ENCODE measurements at places on chromosomes 1 and 21.

GRCh38 chr1:193104502-193104906 is 710 bp downstream of the GLRX2 start:
- DNase-seq, result no peak

DNA sequence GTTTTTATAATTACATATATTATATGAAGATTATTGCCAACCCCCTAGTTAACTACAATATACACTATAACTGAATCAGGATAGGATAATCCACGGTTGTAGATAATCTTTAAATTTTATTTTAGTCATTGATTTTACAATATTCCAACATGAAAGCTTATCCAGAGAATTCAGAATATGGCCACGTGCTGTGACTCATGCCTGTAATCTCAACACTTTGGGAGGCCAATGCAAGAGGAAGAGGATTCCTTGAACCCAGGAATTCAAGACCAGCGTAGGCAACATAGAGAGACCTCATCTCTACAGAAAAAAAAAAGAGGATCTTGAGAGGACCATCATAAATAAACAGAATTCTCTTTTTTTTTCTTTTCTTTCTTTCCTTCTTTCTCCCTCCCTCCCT is 119.6 kb upstream of the CACYBP start:
- DNase-seq, result no peak

DNA sequence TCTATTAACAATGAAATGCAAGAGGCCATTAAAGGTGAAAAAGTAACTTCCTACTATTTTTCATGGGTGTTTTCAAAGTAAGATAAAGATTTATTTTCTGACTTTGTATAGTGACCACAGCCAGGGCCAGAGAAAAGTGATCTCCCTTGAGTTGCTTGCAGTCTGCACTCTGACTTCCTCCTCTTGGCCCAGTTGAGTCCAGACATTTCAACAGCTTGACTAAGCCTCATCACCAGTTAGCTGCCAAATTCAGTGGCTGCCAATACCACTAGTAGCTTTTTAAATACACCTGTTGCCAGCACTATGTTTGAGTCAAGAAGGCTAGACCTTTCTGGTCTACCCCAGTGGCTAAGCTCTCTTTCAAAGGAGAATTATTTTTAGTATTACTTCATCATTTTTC is 3.7 kb upstream of the NEK7 start:
- no peak for DNase-seq

- peak; percentile 36 for DNase-seq
Observed at GRCh38 chr1:184362876-184363275, 24.0 kb upstream of the C1orf21 start.

DNA sequence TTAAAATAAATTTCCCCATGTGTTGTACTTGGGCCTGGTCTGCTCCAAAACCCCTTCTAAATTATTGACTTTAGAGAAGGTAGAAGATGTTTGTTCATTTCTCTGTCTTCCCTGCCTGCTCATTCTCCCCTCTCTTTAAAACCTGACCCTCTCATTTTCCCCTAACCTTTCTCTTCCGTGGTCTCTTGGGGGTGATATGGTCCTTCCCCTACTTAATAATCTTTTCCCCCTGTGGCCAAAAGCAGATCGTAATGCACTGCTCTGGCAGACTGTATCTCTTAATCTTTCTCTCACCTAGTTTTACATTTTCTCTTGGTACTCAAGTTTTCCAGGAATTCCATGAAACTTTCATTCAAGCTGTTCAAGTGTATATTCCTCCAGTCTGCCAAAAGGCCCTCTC is 301.7 kb downstream of the TTLL7 start:
- DNase-seq, result no peak

DNA sequence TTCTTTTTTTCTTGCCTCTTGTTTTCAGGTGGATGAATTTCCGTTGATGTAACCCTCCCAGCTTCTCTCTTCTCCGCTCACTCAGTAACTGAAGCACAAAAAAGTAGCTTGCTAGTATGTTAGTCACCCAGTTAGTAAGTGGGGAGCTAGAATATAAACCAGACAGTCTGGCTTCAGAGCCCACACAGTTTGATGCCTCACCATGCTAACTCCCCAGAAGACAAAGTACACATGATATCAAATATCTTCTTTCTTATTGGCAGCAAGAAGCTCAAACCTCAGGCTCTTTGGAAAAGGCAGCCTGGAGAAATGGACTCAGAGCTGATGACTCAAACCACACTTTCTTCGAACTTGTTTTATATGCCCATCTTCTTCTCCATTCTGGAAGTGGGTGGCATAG is 187.5 kb upstream of the PLXNA2 start:
- DNase-seq, result peak; percentile 76

GRCh38 chr1:240004086-240004749 is 87.5 kb upstream of the FMN2 start:
- no peak for DNase-seq

DNA sequence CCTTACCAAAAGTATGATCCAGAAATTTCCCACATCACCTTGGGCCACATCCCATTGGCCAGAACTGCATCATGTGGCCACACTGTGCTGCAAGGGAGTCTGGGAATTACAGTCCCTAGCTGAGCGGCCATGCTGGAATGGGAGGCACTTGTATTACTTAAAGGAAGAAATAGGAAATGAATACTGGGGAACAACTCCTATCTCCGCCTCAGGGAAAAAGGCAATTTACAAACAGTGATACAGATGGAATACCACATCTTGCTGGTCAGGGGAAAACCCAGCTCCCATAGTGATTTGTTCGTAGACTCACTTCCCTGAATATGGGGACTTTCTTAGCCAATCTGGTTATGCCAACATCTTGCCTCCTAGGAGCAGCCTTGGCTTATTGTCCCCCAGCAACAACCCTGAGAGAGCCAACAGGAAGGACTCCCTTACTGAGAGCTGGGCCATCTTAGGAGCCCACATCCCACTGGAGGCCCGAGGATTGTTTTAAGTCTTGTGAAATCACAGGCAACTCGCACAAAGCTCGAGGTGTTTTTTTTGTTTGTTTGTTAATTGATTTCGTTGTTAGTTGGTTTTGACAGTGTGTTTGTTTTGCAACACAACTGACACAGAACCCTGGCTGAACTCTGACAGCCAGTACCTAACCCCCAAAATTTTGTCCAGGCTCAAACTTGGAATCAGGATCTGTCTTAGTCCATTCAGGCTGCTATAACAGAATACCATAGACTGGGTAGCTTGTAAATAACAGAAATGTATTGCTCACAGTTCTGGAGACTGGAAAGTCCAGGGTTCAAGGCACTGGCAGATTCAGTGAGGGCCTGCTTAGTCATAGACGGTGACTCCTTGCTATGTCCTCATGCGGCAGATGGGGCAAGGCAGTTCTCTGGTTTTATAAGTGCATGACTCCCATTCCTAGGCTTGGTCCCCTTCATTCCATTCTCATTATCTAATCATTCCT is 14.9 kb downstream of the CDA start:
- DNase-seq, result peak; percentile 93

DNA sequence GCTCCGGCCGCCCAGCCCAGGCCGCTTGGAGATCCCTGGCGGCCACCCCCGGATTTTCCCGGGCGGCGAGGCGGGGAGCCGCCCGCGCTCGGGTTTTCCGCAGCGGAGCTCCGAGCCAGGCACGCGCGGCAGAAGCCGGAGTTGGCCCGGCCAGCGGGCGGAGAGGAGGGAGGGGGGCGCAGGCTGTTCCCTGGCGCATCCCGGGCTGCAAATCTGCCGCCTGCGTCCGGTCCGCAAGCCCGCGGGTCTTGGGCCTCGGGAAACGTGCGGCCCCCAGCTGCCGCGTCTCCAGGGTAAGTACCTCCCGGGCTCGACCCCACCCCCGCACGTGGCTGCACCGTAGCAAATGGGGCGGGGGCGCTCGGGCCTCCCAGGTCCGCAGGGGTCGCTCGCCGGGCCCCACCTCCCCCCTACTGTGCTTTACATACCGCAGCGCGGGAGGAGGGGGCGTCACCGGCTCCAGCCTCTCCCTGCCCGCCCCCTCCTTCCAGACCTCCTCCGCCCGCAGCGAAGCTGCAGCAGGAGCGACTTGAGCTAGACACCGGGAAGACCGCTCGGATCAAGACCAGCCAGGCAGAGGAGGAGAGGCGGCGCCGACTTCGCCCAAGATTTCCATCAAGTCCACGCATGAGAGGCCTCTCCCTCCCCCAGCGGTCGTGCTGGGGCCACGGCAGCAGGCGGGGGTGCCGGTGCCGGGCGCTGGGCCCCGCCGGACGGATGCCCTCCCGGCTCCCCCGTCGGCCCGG is 1.6 kb downstream of the TMEM200B start:
- no peak for DNase-seq

DNA sequence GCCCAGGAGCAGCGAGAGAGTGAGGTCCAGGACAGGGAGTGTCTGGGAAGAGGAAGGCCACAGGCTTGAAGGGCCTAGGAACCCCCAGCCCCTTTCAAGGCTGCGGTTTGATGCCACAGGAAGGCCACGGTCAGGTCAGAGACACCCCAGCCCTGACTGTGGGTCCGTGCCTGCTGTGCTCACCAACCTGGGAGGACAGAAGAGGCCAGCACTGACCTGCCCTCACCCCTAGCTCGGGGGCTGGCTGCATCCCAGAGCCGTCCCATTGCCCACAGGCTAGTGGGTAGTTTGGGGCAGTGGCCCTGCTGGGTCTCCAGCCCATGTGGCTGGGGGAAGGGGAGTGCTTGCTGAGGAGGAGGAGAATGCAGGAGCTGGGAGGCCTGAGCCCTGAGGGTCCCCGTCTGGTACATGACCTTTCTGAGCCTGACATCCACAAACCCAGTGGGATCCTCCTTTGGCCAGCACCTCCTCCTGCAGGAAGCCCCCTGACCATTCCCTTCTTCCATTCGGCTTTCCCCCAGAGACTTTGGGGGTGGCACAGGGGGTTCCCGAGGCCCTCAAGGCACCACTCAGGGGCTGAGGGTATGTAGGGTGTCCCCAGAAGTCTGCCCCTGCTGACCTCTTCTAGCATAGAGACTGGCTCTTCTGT is 54.3 kb downstream of the WNT9A start:
- DNase-seq, result no peak

GRCh38 chr1:20386323-20387081 is 95.8 kb downstream of the VWA5B1 start:
- DNase-seq, result no peak

DNA sequence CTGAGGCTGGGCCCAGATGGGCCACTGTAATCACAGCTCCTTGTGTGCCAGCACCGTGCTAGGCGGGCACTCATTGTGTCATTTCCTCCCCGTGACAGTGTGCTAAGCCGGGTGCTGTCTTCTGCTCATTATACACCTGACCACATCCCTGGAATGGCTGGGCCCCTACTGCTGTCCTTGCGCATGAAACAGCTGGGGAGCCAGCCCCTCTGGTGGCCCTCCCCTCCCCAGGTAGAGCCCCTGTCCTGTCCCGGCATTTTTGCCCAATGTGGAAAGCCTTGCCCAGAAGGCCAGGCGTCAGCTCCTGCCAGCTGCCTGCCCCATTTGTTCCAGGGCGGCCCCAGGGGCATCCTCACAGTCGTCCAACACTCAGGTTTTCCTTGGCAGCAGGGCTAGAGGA is 107.4 kb upstream of the CASZ1 start:
- no peak for DNase-seq

- no peak for DNase-seq
Observed at GRCh38 chr1:151993084-151993733, 450 bp downstream of the S100A10 start.

DNA sequence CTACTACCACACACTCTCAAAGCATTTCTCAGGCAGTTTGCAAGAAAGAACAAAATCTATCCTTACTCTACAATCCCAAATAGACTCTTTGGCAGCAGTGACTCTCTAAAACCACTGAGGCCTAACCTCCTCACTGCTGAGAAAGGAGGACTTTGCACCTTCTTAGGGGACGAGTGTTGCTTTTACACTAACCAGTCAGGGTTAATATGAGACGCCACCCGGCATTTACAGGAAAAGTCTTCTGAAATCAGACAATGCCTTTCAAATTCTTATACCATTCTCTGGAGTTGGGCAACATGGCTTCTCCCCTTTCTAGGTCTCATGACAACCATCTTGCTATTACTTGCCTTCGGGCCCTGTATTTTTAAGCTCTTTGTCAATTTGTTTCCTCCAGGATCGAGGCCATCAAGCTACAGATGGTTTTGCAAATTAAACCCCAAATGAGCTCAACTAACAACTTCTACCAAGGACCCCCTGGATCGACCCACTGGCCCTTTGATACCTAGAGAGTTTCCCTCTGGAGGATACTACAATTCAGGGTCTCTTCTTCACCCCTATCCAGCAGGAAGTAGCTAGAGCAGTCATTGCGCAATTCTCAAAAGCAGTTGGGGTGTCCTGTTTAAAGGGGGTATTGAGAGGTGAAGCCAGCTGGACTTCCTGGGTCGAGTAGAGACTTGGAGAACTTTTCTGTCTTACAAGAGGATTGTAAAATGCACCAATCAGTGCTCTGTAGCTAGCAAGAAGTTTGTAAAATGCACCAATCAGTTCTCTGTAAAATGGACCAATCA is 2.0 kb upstream of the FMO4 start:
- DNase-seq, result no peak

DNA sequence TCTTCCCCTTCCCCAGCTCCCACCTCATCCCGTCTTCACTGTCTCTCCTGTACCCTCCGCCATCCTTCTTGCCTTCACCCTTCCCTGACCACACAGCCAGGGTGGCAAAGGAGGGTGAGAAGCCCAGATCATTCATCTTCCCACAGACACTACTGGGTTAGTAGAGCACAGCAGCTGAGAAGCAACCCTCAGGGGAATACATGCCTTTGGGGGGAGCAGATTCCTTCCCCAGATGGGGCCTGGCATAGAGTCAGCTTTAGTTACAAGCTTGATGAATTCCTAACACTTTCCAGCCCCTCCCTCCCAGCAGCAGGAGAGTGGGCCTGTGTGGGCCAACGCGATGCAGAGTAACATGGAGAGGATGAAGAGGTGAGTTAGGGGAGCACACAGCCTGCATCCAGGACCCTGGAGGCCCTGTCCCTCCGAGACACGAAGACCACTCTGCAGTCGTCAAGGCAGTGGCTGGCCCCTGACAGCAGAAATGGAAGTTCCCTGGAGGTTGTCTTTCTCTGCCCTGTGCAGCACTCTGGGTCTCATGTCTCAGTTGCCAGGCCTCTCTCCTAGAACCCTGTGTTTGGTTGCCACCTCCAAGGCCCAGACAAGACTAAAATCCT is 8.8 kb upstream of the BTG2 start:
- no peak for DNase-seq

GRCh38 chr1:230098723-230099122 is 31.7 kb downstream of the GALNT2 start:
- no peak for DNase-seq

- no peak for DNase-seq
Observed at GRCh38 chr1:198656500-198656932, 17.7 kb downstream of the PTPRC start.

- no peak for DNase-seq
Observed at GRCh38 chr1:14377386-14377785, 221.1 kb upstream of the KAZN start.

GRCh38 chr1:36768486-36769178 is 265.7 kb downstream of the GRIK3 start:
- DNase-seq, result no peak

DNA sequence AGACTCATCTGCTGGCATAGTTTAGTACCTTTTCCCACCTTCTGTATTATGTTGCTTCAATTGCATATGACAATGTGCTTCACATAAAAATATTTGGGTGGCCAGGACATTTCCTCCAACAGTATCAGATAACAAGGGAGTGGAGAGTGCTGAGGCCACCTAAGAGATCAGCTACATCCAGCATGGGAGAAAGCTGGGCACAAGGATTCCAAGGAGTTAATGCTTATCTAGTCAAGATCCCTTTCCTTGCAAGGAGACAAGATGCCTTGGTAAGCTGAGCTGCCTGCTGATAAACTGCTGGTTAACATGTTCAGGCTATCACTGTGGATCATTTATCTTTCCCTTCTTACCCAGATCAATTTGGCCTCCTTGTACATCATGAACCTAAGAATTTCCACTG is 5.4 kb downstream of the TACSTD2 start:
- DNase-seq, result no peak

GRCh38 chr1:238063454-238063853 is 172.7 kb upstream of the ZP4 start:
- DNase-seq, result no peak

GRCh38 chr1:215793180-215793579 is 226.1 kb downstream of the KCTD3 start:
- DNase-seq, result peak; percentile 89
